Activated CD8-positive, alpha-beta memory T cell treated with anti-CD3 and anti-CD28 coated beads for 48 hours (primary cell): ENCODE measurements at places on chromosomes 3 and 15.

DNA sequence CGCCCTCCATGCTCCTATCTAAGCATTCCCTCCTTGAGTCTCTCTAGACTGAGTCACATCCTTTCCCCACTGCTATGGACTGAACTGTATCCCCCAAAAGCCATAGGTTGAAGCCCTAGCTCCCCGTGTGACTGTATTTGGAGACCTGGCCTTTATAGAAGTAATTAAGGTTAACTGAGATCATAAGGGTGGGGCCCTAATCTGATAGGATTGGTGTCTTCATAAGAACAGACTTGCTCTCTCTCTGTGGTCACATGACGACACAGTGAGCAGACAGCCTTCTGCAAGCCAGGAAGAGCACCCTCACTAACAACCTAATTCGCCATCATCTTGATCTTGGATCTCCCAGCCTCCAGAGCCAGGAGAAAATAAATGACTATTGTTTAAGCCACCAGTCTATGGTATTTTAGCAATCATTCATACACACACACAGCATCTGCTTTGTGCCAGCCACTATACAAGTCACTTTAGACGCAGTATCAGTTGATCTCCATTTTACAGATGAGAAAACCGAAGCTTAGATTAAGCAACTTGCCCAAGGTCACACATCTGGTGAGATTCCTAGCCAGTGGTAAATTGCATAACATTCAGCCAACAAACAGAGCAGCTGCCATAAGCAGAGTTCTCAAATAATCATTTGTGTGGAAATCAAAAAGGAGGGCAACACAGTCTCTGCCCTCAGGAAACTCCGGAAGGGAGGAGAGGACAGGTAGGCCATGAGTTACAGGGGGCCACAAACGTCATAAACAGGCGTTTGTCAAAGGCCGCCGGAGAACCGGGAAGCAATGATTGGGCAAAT is 66.3 kb upstream of the HES1 start:
- DNase-seq, result no peak

GRCh38 chr15:61794881-61795280 is 265.4 kb downstream of the VPS13C start:
- no peak for DNase-seq

DNA sequence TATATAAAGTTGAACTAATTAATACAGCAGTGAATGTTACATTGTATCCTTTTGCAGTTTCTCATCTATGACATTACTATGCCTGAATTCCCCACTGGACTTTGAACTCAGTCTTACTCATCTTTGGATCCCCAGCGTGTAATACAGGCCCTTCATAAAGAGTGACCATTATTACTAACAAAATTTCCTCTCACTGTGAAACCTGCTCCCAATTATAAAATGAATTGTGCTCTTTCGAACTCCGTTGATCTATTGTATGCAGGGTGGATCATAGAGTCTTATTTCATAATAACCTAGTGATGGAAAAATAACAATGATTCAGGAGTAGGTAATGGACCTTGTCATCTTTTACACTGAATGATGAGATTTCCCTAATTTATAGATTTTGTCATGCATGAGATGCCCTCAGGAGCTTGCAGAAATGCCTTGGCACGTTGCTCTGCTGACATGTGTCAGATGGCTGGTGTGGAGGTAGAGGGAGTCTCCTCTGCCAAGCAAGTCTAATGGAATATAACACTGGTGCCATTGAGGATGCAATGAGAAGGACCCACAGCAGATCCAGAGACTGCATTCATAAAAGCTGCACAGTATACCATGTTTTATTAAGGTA is 25.5 kb downstream of the B3GNT5 start:
- DNase-seq, result no peak

GRCh38 chr3:183764847-183765731 is 60.3 kb downstream of the MAP6D1 start:
- no peak for DNase-seq
